ENCODE measurements at places on chromosomes 4 and X.

GRCh38 chr4:180828455-180829018 lies 1414.7 kb upstream of the TENM3 start:
- no peaks in the 10 kb centered on the region for H3K36me3 ChIP-seq
- H3K27ac ChIP-seq: no peak overlapping the region
- DNase-seq: peak; percentile 26
- peaks cover 13% of the 10 kb centered on the region for H3K4me1 ChIP-seq
- no peaks in the 10 kb centered on the region for H3K27me3 ChIP-seq
- H3K4me3 ChIP-seq: no peak overlapping the region

- peaks cover 44% of the 10 kb centered on the region for H3K4me1 ChIP-seq
- no peaks in the 10 kb centered on the region for H3K36me3 ChIP-seq
- H3K27me3 ChIP-seq: no peaks in the 10 kb centered on the region
- peak overlapping the region; percentile 78 for H3K27ac ChIP-seq
Measured at GRCh38 chr4:139014371-139015268, 961 bp upstream of the NOCT start.

- H3K36me3 ChIP-seq: no peaks in the 10 kb centered on the region
- H3K4me3 ChIP-seq: no peak overlapping the region
- DNase-seq: no peak
- H3K4me1 ChIP-seq: peaks cover 54% of the 10 kb centered on the region
- no peaks in the 10 kb centered on the region for H3K27me3 ChIP-seq
- H3K27ac ChIP-seq: peak overlapping the region; percentile 70
Measured at GRCh38 chrX:148269513-148269912, 230.9 kb upstream of the AFF2 start.

DNA sequence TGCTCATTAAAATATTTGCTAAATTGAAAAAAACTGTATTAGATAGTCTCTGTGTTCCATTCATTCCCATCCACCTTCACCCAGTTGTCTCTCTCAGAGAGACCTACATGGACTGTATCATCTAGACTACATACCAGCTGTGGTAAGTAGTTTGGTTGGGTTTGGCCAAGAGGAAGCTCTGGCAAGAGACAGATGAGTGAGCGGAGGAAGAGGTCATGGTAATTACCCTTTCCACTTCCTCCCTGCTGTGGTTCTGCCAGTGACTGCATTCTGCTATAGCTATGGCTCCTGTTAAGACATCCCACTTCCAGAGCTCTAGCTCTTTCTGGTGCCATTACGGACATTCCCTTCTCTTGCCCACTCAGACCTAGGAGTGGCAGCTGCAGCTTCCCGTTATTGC lies 239.0 kb upstream of the MID1 start:
- H3K27ac ChIP-seq: no peak overlapping the region
- H3K4me3 ChIP-seq: no peak overlapping the region
- H3K4me1 ChIP-seq: no peaks in the 10 kb centered on the region
- DNase-seq: no peak
- no peaks in the 10 kb centered on the region for H3K36me3 ChIP-seq

DNA sequence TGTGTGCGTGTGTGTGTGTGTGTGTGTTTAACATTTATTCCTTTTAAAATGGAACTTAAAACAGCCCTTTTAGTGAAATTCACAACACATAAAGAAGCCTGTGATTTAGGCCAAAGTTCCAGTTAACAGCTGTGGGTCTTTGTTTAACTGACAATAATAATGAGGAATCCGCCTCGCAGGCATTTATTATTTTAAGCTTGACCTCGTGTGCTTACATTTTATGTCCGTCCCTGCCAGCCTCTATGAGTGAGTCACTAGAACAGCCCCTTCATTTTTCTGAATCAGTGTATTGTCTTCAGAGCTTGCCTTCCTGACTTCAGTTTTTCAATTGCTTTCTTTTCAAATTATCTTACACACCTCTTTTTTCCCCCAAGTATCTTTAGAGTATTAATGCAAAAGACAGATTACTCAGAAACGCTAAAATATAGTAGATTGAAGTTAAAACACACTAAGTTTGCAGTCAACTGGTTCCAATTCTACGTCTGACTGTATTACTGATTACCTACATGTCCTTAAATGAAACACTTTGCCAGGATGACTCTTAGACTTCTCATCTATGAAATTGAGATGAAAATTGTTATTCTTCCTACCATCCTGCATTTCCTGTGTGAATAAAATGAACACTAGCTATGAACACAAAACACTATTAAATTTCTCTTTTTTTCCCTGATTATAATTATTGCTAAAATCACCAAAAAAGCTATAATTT lies 319.6 kb upstream of the HS3ST1 start:
- no peak for DNase-seq
- no peaks in the 10 kb centered on the region for H3K4me1 ChIP-seq
- no peak overlapping the region for H3K27ac ChIP-seq

DNA sequence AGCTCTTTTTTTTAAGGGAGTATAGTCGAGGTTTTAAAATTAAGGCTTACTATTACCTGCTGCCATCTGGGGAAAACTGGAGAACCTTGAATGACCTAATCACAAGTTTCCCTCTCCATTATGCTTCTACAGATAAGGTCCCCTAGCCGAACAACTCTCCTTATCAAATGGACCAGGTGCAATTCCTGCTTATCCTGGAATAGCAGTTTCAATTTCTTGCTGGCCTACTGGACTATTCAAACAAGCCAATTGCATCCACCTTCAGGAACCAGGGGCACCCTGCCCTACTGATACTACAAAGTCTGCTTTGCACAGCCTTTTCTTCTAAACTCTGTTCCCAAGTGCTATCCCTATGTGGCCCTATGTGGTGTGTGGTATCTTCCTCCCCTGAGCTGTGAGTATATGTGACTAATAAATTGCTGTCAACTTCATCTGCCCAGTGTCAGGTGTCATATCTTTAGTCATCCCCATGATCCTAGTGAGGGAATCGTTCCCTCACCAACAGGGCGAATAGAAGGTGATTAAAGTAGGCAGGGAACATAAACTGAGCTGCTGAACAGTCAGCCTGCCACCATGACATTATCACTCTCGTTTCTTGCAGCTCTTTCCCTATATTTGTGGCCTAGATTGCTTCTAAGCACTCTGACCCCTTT lies 128.5 kb downstream of the ATG4A start:
- no peak for DNase-seq
- no peaks in the 10 kb centered on the region for H3K4me1 ChIP-seq
- no peaks in the 10 kb centered on the region for H3K27me3 ChIP-seq
- no peak overlapping the region for H3K4me3 ChIP-seq
- H3K36me3 ChIP-seq: no peaks in the 10 kb centered on the region

GRCh38 chrX:103797691-103798090 lies 21.1 kb downstream of the PLP1 start:
- no peaks in the 10 kb centered on the region for H3K27me3 ChIP-seq
- no peak for DNase-seq
- no peak overlapping the region for H3K27ac ChIP-seq
- no peak overlapping the region for H3K4me3 ChIP-seq
- no peaks in the 10 kb centered on the region for H3K4me1 ChIP-seq

DNA sequence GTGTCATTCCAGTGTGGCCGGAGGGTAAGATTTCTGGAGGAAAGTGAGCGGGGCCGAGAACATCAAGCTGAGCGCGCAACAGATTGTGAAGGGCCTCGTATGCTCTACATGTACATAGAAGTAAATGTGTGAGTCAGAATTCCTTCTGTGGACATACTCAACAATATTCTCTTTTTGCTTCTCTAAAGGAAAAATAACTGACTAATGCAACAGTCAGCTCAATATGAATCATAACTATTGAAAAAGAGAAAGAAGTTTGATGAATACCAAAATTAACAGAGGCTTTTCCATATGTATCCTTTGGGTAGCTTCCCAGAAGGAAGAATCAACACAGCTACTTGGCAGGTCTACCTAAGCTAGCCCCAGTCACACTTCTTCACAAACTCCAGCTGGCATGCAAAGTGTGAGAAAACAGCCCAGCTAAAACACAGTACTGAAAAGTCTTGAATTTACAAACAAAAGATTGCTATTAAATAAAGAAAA lies 87.5 kb upstream of the ZFP42 start:
- no peaks in the 10 kb centered on the region for H3K27me3 ChIP-seq
- H3K36me3 ChIP-seq: no peaks in the 10 kb centered on the region
- no peak overlapping the region for H3K27ac ChIP-seq
- H3K4me1 ChIP-seq: no peaks in the 10 kb centered on the region
- DNase-seq: no peak
- no peak overlapping the region for H3K4me3 ChIP-seq

DNA sequence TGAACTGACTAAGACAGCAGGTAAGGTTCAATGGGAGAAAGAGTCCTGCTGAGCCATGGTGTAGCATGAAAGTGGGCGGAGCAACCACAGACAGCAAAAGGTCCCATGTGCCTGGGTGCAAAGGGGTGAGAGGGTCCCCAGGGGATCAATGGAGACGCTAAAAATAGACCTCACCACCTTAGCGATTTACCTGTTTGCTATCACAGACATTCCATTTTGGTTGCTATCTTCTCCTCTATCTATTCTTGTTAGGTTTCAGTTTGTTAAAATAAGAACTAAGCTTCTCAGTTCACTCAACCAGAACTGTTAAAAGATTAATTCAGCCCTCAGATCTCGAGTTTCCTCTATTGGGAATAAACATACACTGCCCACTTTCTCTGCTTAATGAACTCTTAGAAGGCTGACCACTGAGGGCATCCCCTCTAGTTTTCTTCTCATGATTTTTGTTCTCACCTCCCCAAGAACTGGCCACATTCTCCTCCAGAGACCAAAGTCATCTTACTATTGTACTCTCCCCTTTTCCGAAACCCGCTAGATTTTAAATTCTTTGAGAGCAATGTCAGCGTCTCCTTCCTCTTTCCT lies 136.7 kb downstream of the PARM1 start:
- no peak overlapping the region for H3K27ac ChIP-seq
- no peaks in the 10 kb centered on the region for H3K4me1 ChIP-seq
- no peaks in the 10 kb centered on the region for H3K27me3 ChIP-seq
- no peak for DNase-seq

DNA sequence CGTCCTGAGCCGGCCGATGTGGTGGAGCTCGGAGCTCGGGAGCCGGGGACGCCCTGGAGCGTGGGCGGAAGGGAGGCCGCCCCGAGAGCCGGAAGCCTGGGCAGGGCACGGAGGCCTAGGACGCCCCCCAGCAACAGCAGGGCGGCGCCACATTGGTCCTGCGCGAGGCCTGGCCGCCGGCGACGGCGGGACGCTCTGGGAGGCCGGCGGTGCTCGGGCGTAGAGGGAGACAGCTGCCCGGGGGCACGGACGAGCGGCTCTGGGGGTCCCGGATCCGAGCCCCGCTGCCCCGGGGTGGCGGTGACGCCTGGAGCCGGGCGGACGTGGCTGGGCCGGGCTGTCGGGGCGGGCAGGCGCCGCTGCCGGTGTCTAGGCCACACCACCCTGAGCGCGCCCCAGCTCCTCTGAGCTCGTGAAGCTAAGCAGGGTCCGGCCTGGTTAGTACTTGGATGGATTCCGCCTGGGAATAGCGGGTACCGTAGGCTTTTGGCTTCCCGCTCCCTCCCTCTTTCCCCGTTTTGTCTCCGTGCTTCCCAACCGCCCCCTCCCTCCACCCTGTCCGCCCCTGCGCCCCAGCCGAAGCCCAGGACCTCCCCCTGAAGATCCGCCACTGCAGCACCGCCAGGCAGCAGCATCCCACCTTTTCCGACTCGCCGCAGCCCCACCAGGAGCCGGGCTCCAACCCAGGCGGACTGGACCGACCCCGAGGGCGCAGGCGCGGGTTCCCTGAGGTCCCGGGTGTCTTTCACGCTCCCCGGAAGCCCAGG lies 12.1 kb downstream of the FRG2 start:
- no peak overlapping the region for H3K4me3 ChIP-seq
- no peak overlapping the region for H3K27ac ChIP-seq
- no peaks in the 10 kb centered on the region for H3K36me3 ChIP-seq
- H3K4me1 ChIP-seq: no peaks in the 10 kb centered on the region
- no peak for DNase-seq

DNA sequence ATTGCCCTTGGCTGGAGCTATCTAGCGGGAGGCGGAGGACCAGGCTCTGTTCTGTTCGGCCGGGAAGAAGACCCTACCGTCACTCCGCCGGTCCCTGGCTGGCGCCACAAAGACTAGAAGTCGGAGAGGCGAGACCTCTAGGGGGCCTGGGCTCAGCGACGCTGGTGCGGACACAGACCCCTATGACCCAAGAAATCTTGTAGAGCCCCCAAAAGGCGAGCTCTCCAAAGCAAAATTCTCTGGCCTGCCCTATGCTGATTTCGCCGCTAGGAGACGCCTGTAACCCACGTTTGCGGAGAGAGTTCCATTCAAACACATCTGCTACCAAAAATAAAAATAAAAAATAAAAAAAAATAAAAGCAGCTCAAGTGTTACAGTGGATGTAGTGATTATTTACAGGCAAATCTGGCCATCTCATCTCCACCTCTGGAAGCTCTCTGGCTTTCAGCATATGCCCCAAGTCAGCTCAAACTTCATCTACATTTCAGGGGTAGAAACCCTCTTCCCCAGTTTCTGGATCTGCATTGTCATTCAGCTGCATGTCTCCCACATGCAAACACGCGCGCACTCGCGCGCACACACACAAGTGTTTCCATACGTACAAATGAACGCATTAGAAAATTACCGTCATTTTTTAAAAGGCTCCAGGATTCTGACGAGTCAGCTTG lies 2.4 kb upstream of the PCDH10 start:
- H3K36me3 ChIP-seq: peaks cover 10% of the 10 kb centered on the region
- peak; percentile 45 for DNase-seq
- peak overlapping the region; percentile 53 for H3K27ac ChIP-seq

GRCh38 chr4:78168029-78168428 lies 110.9 kb downstream of the FRAS1 start:
- no peaks in the 10 kb centered on the region for H3K36me3 ChIP-seq
- H3K27me3 ChIP-seq: peaks cover 4% of the 10 kb centered on the region
- DNase-seq: no peak
- no peak overlapping the region for H3K27ac ChIP-seq
- 0 out of 2 replicates have a peak, but pooled peaks cover 3% of the 10 kb centered on the region for H3K4me1 ChIP-seq

DNA sequence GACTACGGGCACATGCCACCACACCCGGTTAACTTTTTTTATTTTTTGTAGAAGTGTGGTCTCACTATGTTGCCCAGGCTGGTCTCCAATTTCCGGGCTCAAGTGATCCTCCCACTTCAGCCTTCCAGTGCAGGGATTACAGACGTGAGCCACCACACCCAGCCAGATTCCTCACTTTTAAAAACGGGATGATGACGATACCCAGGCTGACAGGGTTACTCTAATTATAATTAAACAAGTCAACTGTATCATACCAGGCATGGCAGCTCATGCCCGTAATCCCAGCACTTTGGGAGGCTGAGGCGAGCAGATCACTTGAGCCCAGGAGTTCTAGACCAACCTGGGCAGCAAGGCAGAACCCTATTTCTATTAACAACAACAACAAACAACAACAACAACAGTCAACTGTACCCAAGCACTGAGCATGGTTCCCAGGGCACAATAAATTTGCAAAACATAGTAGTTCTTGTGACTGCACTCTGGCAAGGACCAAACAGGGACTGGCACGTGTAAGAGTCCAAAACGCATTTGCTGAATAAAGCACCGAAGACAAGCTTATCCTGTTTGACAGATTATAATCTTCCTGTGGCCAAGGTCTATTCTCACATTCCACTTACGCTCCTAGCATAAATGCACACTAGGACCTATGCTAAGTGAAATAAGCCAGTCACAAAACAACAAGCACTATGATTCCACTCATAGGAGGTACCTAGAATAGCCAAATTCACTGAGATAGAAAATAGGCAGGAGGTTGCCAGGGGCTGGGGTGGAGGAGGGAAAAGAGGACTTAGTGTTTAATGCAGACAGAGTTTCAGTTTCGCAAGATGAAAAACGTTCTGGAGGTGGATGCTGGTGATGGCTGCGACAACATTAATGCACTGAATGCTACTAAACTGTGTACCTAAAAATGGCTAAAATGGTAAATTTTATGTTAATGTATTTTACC lies 77.5 kb downstream of the IRF2 start:
- H3K27ac ChIP-seq: no peak overlapping the region
- no peak for DNase-seq
- no peaks in the 10 kb centered on the region for H3K27me3 ChIP-seq
- H3K36me3 ChIP-seq: peaks cover 73% of the 10 kb centered on the region
